Ureter (tissue), 1 donor: ENCODE measurements at places on chromosomes 1 and 21. TPM values are rescaled to one million over a fixed set of nuclear protein-coding genes. Genes with fewer than 3 reads are reported as not detected.

PPFIA4 gene
- 2.4 TPM for total RNA-seq

ANGPTL3 gene
- not detected for total RNA-seq

TRABD2B gene
- 4.6 TPM for total RNA-seq

KCNH1 gene
- 0.86 TPM for total RNA-seq

RAB25 gene
- total RNA-seq: 182 TPM

OR10J1 gene
- total RNA-seq: not detected

CYP4X1 gene
- 6.0 TPM for total RNA-seq

DNA sequence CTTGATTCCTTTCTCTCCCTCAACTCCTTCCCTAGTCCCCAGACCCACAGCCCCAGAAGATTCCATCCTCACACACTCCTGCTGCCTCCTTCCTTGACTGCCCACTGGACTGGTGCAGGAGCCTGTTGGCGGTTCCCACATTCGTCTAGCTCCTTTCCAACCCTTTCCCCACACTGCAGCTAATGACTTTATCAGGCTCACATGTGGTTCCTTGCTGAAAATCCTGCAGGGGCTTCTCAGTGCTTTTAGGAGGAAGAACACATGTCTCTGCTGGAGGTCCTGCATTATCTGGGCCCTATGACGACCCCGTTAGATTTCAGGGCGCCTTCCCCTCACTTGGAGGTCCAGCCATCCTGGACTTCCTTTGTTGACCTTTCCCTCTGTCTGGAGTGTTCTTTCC, 50.2 kb downstream of the EDN2 start:
- DNase-seq: no peak

DNA sequence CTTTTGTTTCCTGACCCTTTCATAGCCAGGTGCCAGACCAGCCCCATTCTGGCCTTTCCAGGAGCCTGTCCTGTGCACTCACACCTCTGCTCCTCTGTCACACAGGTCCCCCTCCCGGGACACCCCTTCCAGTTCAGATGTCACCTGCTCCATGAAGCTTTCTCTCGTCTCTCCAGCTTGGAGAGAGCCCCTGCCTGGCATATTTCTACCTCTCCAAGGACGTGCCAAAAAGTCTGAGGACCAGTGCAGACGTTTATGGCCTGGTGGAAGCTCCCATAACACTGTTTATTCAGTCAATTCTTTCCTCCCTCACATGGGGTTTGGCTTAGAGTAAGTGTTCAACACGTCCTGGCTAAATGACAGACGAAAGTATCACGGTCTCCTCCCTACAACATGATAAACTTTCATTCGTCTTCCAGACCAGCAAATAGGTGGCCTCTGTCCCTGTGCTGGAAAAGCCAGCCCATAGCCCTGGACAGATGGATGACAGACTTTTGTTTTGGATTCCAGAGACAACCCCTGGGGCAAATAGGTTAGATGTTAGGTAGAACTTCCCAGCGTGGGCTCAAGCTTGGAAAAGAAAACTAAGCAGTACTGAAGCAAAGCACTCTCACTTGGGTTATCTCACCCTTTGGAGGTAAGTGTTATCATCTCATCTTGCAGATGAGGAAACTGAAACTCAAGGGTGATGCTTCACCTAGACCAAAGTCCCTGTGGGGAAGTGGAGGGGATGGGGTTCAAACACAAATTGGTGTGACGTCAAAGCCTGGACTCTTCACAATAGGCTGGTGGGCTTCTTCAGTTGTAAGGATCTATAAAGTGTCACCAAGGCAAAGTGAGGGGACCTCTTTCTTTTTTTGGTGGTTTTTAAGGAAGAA, 52.9 kb upstream of the ECE1 start:
- DNase-seq: no peak

- no peak for DNase-seq
Measured at GRCh38 chr1:68314151-68314780, 81.9 kb upstream of the WLS start.

DNA sequence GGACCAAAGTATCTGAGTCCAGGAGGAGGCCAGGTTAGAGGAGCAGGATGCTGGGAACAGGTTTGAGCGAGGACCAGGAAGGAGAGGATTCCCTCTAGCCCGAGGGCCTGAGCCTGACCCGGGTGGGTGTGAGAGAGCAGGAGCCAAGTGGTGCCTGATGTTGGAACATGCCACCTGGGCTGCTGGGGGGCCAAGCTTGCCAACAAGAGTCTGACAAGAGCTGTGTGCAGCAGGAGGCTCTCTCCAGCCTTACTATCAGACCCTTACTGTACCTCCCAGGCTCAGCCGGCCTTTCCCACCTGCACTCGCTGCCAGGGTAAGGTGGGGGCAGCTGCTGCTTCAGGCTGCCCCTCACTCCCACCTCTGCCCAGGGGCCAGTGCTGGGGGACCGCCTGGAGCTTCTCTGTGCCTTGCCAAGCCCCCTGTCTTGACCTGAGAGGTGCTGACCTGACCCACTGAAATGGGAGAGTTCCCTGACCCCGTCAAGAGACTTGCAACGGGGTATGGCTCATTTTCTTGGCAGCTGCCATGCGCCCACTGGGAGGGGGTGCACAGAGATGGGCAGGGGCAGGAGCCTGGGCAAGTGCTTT, 159.6 kb upstream of the VAMP3 start:
- no peak for DNase-seq

DNA sequence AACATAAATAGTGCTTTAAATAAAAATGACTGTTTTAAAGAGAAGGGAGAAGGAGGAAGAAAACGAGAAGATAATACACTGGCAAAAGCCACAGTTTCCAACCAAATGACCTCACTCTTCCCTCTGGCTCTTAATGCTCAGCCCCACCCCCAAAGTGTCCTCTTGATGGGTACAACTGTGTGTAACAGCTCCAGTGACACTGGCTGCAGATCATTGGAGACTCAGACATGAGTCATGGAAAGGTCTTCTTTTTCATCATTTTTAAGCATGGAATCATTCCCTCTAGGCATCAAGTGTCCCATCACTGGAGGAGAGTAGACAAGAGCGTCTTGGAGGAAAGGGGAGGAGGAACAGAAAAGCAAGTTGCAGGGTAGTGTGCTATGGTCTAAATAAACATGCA, 333.0 kb downstream of the PAPPA2 start:
- DNase-seq: no peak
